Right renal cortex interstitium (tissue), 3 donors: ENCODE measurements at places on chromosomes 5 and 9. TPM values are rescaled to one million over a fixed set of nuclear protein-coding genes. Genes with fewer than 3 reads are reported as not detected.

The SHLD3 gene
- polyA plus RNA-seq = 5.3 TPM

The SHISAL2B gene
- polyA plus RNA-seq = not detected

The GRM6 gene
- 0.52 TPM for polyA plus RNA-seq

The IFNW1 gene
- polyA plus RNA-seq = not detected

The GARIN3 gene
- not detected for polyA plus RNA-seq

The LRRC70 gene
- 7.1 TPM for polyA plus RNA-seq

The CER1 gene
- polyA plus RNA-seq = 0.71 TPM

The HCN1 gene
- polyA plus RNA-seq = not detected
